Hindlimb muscle (tissue), 1 donor: ENCODE measurements at places on chromosomes 5 and 9. TPM values are rescaled to one million over a fixed set of nuclear protein-coding genes. Genes with fewer than 3 reads are reported as not detected.

- DNase-seq, result no peak
Observed at GRCh38 chr9:93649610-93650261, 73.4 kb downstream of the PHF2 start.

- DNase-seq, result no peak
Observed at GRCh38 chr9:124613849-124614248, 106.7 kb upstream of the NR5A1 start.

DNA sequence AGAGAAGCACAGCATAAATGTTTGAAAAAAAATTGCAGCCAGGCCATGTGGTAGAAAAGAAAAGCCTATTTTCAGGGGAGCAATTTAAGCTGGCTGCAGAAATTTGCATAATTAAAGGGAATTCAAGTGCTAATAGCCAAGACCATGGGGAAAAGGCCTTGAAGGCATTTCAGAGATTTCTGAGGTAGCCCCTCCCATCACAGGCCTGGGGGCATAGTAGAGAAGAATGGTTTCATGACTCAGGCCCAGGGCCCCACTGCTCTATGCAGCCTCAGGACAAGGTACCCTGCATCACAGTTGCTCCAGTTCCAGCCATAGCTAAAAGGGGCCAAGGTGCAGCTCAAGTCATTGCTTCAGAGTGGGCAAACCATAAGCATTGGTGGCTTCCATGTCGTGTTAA lies 1416.0 kb downstream of the EFNA5 start:
- no peak for DNase-seq

DNA sequence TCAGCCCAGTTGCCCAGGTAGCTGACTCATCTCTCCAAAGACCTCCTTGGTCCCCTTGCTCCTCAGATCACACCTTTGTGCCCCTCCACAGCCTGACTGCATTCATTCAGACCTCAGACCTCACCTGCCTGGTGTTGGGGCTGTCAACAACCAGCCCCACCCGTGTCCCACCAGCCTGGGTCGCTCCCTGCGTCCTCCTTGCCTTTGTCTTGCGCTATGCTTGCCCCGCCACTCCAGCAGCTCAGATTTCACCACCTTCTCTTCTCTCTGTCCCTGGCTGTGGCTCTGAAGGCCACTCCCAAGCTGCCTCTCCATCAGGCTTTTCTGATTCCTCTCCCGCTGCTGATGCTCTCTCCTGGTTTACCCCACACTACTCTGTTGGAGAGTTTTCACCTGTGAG lies 103.5 kb downstream of the MVB12B start:
- DNase-seq, result no peak

DNA sequence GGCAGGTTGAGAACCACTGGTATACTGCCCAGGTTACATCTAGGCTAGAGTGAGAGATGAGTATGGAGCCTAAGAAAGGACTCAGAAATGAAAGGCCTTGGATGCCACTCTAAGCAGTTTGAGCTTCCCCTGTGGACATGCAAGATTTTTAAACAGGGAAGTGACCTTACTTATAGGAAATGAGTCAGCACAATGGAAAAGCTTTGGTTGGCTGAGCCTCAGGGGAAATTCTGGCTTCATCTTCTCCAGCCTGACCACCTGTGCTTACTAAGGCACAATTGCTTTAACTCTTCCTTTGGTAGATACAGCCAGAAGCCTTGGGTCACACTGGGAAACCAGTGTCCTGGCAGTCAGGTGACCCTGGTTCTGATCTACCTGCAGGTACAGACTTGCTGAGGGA lies 380.2 kb upstream of the ZNF462 start:
- peak; percentile 41 for DNase-seq

DNA sequence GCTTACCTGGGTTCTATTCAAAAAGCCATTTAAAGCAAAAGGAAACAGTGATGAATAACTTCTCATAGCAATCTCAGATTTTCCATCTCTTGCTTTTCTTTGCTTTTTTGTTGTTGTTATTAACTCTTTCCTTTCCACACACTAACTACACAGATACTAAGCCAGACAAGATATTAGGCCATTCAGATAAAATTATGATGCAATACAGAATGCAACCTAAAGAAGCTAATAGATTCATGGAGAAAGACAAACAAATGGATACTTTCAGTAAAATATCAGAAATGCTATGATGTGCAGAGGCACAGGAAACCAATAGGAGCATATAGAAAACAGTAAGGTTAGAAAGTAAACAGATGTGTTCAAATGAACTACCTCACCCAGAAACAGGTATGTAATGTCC lies 597.0 kb upstream of the ITGA1 start:
- no peak for DNase-seq

Gene FAM153A
- polyA plus RNA-seq, result 0.49 TPM

DNA sequence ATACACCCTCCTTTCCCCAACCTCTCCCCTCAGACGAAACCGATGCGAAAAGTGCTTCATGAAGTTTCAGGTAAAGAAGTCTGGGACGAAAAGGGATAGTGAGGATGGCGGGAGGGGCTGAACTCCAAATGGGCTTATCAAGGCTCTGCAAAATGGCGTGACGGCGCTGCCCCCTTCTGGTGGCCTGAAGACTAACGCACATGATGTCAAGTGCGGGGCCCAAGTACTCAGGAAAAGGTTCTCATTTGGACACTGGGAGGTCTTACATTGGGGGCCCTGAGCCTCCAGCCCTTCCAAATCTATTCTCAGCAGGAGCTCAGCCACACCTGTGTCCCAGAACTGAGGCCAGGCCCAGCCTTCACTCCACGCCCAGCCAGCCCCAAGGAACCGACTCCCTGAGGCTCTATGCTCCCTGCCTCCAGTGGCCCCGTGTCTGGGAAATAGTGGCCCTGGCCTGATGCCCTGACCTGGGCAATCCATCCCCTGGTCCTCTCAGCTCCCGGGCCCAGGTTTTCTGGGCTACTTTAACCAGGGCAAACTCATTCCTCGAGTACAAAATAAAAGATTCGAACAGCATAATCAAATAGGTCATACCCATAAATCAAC lies 119.9 kb downstream of the KCNIP1 start:
- DNase-seq, result peak; percentile 56

Gene ACTBL2
- polyA plus RNA-seq, result not detected

DNA sequence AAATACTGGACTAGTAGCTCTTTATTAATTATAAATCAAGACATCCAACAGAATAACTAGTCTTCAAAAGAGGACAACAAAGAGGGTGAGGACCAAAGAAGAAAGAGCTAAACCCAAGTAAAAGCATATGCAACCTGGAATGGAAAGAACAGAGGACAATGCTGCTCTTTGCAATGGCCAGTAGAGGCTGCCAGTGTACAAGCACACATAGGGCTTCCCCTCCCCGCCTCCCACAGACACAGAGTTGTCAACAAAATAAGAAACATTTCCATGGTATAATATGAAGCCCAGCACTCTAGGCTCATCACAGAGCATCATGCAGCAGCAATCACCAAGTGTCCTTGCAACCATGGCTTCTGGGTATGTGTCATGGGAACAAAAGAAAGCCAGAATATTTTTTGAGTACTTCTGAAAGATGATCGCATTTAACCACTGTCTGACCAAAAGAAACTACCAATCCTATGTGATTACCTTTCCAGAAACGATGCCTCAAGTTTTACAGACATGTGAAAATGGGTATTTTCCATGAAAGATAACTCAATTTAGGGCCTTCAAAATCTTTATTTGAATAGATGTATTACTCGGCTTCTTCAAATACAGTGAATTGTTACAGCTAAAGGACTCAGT lies 58.1 kb downstream of the RFX3 start:
- peak; percentile 3 for DNase-seq

Gene CCL28
- 0.17 TPM for polyA plus RNA-seq

Gene JAKMIP2
- polyA plus RNA-seq, result 1.3 TPM

Gene SPAAR
- 2.3 TPM for polyA plus RNA-seq

DNA sequence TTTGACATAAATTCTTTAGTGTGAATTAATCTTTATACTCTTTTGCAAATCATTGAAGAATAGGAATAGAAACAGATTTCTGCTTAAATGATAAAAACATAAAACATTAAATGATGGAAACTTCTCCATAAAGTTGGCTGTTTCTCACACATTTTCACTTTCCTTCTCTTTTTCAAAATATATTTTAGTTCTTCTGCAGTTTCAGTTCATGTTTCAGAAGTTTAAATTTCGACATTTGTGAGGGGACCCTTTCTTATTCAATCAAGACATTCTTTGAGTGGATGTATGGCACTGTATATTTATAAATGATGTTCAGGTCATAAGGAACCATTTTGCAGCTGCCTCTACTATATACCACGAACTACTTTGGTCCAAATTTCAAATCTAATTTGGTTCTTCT lies 34.6 kb downstream of the TNFAIP8 start:
- DNase-seq, result no peak

DNA sequence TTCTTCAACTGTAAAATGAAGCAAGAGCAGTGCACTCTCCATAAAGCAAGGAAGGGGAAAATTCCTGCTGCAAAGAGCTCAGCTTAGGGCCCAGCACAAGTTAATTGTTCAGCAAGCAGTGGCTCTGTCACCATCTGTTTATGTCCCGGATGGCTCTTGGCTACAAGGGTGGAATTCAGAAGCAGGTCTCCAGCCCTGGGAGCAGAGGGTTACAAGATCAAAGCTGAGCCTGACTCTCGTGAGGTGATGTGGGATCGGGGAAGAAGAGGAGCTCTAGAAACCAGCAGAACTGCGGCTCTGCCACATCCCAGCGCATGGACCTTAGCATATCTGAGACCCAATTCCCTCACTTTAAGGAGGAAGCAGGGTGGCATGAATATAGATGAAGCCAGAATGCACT lies 25.2 kb upstream of the OLFM1 start:
- DNase-seq, result no peak

DNA sequence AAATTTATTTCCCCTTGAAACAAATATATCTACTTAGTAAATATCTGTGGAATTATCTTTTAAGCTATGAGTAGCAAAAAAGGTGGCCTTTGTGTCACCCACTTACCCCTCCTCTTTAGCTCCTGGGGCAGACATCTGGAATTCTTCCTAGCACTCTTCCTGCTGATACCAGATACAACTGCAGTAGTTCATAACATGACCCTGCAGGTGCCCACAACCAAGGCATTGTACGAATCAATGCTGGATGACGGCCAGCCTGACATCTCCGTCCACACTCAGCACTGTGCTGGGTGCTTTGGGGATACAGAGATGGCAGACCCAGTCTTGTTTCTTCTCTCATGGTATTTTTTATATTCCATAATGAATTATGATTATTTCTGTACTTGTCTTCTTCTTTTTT lies 152.3 kb downstream of the GOLPH3 start:
- no peak for DNase-seq

Gene DPYSL3
- 81.7 TPM for polyA plus RNA-seq

- peak; percentile 79 for DNase-seq
Observed at GRCh38 chr5:81506900-81507588, 113.1 kb upstream of the ACOT12 start.

Gene CDH6
- polyA plus RNA-seq, result 4.5 TPM

Gene LRRTM2
- polyA plus RNA-seq, result 0.90 TPM

DNA sequence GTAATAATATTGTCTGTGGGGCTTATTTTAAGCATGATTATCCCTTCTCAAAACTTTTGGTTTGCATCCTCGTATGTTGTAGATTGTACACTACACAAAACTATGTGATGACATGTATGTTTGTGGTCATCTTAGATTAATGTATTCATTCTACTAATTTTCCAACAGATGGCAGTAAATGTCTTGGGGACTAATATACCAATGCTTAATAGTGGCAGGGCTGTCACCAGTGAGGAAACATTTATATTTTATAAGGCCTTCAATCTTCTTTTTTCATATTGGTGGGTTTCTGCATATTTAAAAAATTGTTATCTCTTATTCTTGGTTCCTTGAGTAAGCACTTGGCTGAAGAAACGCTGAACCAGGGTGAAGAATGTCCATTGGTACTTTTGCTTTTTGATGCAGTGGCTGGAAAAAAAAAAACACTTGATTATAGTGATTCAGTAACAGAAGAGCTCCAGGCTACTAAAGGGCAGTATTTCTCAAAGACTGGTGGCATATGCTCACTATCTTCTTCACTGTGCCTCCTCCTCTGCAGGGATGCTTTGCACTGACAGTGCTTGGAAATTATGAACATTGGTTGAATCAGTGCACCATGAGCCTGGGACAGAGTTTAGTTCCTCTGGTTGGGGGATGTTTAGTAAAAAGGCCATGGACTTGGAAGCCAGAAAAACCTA lies 530.3 kb downstream of the RASEF start:
- no peak for DNase-seq

DNA sequence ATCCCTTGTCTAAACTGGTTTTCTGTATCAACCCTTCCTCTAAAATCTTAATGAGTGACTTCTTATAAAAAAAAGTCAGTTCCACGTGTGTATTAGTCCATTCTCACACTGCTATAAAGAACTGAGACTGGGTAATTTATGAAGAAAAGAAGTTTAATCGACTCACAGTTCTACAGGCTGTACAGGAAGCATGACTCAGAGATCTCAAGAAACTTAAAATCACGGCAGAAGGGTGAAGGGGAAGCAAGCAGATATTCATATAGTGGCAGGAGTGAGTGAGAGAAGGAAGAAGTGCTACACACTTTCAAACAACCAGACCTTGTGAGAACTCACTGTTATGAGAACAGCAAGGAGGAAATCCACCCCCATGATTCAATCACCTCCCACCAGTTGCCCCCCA lies 307.8 kb upstream of the ARRDC3 start:
- no peak for DNase-seq

GRCh38 chr9:106712279-106712678 lies 150.7 kb upstream of the ZNF462 start:
- no peak for DNase-seq

DNA sequence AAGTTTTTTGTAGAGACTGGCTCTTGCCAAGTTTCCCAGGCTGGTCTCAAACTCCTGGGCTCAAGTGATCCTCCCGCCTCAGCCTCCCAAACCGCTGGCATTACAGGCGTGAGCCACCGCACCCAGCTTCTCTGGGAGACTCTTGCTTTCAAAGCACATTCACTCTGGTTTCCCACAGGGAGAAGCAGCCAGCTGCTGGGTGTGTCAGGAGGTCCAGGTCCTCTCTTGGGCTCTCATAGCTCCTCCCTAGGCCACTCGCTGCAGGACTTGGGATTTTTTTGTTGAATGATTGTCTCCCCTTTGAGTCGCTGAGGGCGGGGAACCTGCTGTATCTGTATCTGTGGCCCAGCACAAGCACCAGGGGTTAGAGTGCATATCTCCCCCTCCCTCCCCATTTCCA lies 68.4 kb upstream of the RAPGEF1 start:
- DNase-seq, result no peak

Gene WDR5
- 46.2 TPM for polyA plus RNA-seq

DNA sequence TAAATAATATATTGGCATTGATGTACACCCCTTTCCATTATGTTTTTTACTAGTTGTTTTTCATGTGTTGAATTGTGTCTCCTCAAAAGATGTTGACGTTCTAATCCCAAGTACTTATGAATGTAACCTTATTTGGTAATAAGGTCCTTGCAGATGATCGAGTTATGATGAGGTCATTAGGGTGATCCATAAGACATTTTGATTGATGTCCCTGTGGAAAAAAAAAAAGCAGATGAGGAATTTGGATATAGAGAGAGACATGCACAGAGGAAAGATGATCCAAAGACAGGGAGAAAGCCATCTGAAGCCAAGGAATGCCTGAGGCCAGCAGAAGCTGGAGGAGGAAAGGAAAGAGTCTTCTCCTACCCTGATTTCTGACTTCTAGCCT lies 632.7 kb downstream of the TLR4 start:
- DNase-seq, result no peak
